ENCODE measurements at places on chromosomes 6 and 20. TPM values are rescaled to one million over a fixed set of nuclear protein-coding genes. Genes with fewer than 3 reads are reported as not detected.

DNA sequence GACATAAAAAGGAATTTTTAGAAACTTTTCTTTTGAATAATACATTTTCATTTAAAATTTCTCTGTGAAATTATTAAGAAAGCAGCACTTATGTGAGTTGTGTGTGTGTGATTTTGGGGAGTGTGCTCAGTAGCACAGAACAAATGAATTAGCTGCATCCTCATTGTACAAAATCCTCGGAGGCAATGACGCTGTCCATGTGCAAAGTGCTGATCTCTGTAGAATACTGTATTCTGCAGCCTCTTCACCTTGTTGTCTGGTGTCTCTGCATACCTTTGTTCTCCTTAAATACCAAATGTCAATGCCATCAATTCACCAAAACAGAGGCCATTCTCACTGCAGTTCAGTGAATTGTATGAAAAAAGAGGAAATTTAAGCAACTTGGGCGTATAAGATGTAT is 838.4 kb downstream of the QKI start:
- DNase-seq: no peak

DNA sequence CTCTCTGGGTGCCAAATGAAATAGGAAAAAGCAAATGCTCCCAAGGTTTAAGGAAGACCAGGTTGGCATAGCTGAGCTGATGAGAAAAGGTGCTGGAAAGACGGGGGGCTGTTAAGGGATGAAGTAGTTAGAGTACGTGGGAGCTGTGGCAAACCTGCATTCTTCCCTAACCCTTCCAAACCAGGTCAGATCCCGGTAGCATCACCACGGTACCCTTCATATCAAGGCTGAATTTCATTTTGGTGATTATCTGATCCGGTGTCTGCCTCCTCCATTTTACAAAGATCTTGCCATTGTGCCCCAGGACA is 68.0 kb upstream of the PIM1 start:
- DNase-seq: no peak

DNA sequence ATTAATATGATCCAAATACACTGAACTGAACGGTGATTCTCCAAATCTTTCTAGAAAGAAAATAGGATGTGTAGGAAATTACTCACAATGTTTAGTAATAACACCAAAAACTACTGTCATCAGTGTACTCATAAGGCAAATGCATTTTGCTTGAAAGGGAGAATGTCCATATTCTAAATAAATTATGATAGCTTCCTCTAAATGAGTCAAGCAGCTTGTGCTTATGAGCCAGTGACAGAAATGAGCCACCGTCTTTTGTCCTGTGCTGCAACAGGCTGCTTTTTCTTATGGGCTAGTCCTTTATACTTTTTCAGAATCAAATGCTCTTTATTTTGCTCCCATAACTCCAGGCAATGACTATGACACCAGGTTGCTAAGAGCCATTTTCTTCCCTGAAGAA is 4.5 kb upstream of the ZNF451 start:
- DNase-seq: no peak

GRCh38 chr6:97909380-97909779 is 626.4 kb upstream of the MMS22L start:
- no peak for DNase-seq

DNA sequence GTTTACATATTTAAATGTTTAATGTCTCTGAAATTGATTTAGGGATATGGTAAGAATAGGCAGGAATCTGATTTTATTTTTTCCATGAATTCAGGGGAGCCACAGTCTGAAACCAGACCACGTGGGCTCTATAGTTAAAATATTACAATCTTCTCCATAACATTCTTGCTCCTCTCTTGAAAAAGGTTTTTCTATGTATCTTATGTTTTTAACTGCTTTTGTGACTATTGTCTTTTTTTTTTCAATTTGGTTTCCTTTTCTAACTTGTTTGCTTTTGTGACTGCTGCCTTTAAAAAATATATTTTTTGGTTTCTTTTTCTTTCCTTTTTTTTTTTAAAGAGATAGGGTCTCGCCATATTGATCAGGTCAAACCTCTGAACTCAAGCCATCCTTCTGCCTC is 40.1 kb downstream of the TNFAIP3 start:
- DNase-seq: no peak

GRCh38 chr6:144434308-144434990 is 149.3 kb downstream of the UTRN start:
- no peak for DNase-seq

DNA sequence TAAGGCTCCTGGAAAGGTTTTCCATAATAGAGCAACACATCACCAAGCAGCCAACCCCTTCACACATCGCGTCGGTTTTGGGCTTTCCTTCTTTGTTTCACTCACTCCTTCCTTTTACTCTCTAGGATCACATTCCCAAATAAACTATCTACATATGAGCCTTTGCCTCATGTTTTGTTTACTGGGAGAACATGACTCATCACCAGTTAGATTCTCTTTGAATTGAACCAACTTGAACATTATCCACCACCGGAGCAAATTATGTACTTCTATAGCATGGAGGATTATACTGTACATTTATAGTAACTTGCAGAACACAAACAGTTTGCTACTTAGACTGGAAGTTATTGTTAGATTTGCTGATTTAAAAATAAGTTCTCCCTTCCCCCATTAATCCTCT is 41.0 kb downstream of the SAMD5 start:
- DNase-seq: no peak

DNA sequence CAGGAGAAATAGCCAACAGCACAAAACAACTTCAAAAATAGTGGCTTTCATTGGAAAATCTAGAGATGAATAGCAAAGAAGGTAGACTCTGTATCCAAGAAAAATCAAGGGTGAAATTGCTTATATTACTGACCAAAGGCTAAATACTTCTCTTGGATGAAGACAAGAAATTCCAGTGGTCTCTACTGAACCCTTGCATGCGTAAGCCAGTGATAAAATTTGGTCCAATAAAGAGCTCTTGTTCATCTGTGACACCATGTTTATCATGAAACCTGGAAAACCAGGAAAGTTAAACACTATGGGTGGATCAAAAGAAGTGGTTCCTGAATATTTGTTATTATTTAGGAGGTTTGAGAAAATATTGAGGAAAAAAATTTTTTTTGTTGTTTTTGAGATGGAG is 25.6 kb upstream of the SASH1 start:
- DNase-seq: no peak

DNA sequence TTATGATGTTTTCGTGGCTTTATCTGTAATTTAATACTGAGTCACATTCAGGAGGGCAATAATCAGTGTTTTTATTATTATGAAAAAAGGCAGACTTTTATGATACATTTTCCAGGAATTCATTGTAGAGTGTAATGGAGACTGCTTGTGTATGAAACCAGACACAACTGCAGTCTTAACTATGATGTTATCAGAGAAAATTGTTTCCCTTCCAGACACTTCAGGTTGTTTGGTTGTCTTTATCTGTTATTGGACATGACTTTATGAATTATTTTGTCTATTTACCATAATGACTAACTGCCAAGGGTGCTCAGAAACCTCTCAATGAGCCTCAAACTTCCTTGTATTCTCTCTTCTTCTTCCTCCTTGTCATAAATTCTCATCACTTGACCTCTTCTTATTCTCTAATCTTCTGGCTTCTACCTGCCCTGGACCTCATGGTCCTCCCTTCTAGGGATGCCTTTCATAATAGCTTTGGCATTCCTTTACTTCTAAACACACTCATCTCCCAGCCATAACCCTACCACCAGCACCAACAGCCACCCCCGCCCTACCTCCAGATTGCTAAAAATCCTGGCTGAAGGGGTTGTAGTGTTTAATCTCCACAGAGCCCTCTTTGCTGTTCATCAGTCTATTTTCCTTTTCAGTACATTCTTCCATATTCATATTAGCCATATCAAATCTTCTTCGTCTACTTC is 492.5 kb downstream of the CDKAL1 start:
- DNase-seq: no peak

- no peak for DNase-seq
These were observed 51.9 kb downstream of the HIVEP2 start for GRCh38 chr6:142893088-142893487.

GRCh38 chr6:70198785-70199184 is 104.1 kb downstream of the COL9A1 start:
- DNase-seq: no peak

DNA sequence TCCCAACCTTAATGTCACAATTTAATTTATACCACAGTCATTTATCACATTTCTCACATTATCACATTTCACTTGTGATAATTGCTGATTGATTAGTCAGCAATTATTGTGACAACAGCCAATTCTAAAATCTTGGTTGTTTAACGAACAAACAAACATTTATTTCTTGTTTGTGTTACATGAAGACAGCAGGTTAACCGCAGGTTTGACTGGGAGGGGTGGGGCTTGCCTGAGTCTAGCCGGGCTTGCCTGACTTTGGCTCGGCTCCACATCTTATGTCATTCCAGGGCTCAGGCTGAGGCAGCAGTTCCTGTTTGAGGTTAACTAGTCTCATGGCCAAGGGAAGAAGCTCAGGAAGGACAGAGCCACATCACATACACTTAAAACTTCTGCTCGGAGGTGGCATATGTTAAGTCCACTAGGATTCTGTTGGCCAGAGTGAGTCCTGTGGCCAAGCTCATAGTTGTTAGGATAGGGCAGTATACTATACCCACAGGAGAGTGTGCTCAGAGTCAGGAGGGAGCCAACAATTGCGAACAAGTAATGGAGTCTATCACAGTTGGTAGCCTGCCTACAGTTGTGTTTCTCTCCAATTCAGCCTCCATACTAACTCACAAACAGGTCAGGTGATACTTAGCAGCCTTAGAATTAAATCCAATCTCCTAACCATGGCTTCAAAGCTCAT is 90.0 kb upstream of the IFNGR1 start:
- no peak for DNase-seq

- DNase-seq: no peak
These were observed 111.0 kb upstream of the TFAP2D start for GRCh38 chr6:50602292-50602691.

DNA sequence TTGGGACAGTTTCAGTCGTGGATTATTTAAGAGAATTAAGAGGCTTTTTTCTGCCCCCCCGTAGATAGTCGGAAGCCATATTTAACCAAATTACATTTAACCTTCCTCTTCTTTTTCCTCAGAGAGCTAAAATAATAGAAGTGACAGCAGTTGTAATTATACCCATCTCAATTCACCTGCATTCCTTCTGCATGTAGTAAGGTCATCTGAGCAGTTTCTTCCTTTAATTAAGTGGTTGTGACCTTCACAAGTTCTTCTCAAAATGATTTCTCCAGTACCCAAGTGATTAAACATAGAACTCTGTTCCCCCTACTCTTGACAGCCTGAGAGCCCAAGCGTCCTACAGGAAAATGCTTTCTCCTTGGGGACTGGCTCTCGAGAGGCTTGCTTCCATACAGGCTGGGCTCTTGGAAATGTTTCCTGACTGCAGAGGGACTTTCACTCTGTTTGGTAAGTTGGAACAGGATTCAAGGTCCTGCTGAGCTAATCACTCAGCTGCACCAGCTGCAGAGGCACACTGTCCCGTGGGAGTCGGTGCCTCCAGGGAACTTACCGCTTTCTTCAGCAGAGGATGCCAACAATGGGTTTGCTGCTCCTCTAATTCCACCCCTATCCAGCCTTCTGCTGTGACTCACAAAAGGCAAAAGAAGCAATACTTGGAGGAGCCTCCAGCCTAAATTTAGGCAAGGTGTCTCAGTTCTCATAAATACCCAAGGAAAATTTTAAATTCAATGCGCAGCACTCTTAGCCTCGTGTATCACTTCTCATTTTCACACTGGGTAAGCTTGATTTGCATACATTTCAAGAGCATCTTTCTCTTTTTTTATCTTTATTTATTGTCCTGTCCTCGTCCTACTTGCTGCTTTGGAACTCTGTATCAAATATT is 414.9 kb downstream of the KIF16B start:
- DNase-seq: no peak

DNA sequence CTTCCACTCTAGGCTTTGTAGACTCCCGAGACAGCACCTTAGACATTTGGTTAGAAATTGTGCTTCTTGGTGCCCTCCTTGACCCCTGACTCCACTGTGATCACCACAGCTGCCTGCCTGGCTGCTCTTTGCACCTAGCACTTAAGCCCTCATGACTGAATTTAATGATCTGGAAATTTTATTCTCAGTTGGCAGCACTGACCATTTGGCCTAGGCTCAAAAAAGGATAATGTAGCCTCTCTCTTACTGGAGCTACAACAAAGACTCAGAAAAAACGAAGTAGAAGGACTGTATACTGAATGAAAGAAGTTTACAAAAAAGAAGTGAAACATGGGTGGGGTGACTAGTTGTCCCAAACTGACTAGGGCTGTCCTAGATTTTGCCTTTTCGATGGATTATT is 11.3 kb upstream of the ABRACL start:
- DNase-seq: no peak

DNA sequence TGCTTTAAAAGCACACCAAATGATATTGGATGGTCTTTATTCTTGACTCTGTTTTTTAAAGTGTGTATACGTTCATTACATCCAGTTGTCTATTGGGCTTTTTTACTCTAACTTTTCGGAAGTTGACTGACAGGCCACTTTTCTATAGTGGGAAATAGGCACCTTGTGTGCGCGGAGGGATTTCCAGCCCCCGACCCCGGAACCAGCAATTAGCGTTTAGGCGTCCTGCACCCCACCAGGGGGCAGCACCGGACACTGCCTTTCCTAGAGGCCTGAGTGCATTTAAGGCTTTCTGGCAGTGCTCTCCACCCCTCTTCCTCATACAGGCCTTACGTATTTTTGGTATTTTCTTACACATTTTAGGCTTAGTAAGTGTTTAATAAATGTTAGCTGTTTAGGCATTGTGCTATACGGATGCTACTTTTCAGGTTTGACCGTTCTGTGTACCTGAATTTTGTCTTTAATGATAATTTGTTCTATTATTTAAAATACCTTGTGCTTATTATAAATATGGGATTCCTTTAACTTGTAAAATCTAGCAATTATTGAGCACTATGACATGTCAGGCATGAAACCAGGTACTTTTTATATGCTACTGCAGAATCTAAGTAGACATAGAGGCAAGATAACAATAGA is 231.8 kb downstream of the BCKDHB start:
- no peak for DNase-seq

GRCh38 chr6:139448998-139449610 is 74.7 kb upstream of the CITED2 start:
- no peak for DNase-seq

The PHF1 gene
- total RNA-seq: 43.2 TPM

The TREM2 gene
- total RNA-seq: not detected

The TFB1M gene
- total RNA-seq: 16.8 TPM

The PPP1R3G gene
- total RNA-seq: 2.6 TPM

The MAS1 gene
- total RNA-seq: not detected

The MYMX gene
- not detected for total RNA-seq

The ULBP2 gene
- 13.9 TPM for total RNA-seq

The FAM50B gene
- total RNA-seq: 1.6 TPM

The CDH22 gene
- not detected for total RNA-seq

The TGM3 gene
- total RNA-seq: not detected

The DUSP15 gene
- total RNA-seq: 11.5 TPM

Data from chondrocyte (in vitro differentiated cells).